ENCODE measurements at places on chromosomes 7 and 10. TPM values are rescaled to one million over a fixed set of nuclear protein-coding genes. Genes with fewer than 3 reads are reported as not detected.

GRCh38 chr10:100307684-100308083 is 21.2 kb upstream of the BLOC1S2 start:
- no peaks in the 10 kb centered on the region for H3K27me3 ChIP-seq
- H3K36me3 ChIP-seq: no peaks in the 10 kb centered on the region
- no peak overlapping the region for H3K27ac ChIP-seq
- DNase-seq: no peak
- H3K4me1 ChIP-seq: no peaks in the 10 kb centered on the region

DNA sequence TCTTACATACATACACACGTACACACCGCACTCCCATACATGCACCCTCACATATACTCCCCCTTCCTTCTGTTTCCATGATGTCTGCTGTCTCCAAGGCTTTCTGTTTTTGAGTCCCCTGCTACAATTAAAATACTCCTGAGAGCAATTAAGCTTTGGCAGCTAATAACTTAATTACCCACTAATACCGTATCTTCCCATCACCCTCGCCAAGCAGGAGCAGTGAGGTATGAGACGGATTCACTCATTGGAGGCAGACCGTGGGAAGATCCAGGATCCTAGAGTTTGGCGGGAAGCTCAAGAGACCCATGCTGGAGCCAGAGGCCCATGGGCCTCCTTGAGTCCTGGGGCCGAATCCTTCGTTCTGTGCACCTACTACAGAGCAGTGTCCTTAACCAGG is 1.7 kb upstream of the CALN1 start:
- H3K4me1 ChIP-seq: no peaks in the 10 kb centered on the region
- H3K27me3 ChIP-seq: no peaks in the 10 kb centered on the region
- no peak overlapping the region for H3K27ac ChIP-seq

GRCh38 chr10:69466689-69467088 is 15.4 kb downstream of the TSPAN15 start:
- no peak overlapping the region for H3K4me3 ChIP-seq
- H3K36me3 ChIP-seq: no peaks in the 10 kb centered on the region
- H3K27me3 ChIP-seq: no peaks in the 10 kb centered on the region
- peaks cover 68% of the 10 kb centered on the region for H3K4me1 ChIP-seq

DNA sequence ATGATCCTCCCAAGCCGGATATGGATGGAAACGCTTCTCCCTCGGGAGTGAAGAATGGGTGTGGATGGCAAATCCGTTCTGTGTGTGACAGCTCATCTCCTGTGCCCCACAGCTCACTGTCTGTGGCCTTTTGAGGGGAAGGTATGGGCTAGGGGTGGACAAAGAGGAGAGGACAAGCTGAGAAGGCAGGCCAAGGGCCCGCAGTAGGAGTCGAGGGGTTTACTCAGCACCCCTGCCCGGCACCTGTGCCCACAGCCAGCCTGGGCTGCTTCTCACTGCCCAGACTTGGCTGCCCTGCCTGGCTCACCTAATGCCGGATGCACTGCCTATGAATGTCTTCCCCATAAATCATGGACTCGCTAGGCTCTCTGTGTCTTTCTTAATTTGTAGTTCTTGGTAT is 503.8 kb downstream of the TCERG1L start:
- no peaks in the 10 kb centered on the region for H3K27me3 ChIP-seq
- no peak overlapping the region for H3K4me3 ChIP-seq

- H3K27ac ChIP-seq: no peak overlapping the region
- H3K4me1 ChIP-seq: no peaks in the 10 kb centered on the region
- no peak overlapping the region for H3K4me3 ChIP-seq
- H3K36me3 ChIP-seq: no peaks in the 10 kb centered on the region
- no peak for DNase-seq
These were observed 17.9 kb downstream of the CRPPA start for GRCh38 chr7:16403475-16403874.

DNA sequence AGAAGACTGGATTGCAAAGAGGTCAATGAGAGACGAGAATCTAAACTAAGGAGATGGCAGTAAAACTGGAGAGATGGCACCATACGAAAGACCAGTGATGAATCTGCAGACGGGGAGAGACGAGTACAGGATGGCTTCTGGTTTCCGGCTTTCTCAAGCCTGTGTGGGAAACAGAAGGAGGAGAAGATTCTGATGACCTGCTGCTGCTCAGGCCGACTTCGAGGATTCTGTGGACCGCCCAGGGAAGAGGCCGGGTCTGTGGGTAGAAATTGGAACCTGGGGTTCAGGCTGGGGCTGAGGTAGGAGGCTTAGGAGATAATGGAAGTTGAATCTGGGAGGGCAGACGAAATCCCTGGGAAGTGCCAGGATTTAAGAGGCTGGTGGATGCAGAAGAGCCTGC is 48.6 kb downstream of the PARP12 start:
- no peaks in the 10 kb centered on the region for H3K36me3 ChIP-seq
- no peaks in the 10 kb centered on the region for H3K27me3 ChIP-seq
- no peak overlapping the region for H3K4me3 ChIP-seq
- no peak for DNase-seq
- H3K4me1 ChIP-seq: no peaks in the 10 kb centered on the region

- no peak for DNase-seq
- no peaks in the 10 kb centered on the region for H3K27me3 ChIP-seq
These were observed 18.2 kb downstream of the ARID5B start for GRCh38 chr10:61919646-61920215.

DNA sequence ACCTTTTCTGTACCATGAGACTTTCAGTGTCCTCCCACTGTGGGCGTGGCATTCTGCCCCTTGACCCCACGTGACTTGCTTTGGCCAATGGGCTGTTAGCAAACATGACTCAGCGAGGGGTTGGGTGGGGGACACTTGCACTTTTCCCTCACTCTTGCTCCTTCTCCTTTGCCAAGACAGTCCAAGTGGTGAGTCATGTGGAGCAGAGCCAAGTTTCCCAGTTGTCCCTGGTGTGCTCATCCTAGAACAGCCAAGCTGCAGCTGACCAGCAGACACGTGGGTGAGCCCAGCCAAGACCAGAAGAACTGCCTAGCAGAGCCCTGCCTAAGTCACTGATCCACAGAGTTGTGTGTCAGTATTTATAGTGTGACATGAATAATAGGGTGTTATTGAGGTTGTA is 82.8 kb upstream of the CPXM2 start:
- H3K36me3 ChIP-seq: no peaks in the 10 kb centered on the region
- H3K27ac ChIP-seq: no peak overlapping the region
- peaks cover 66% of the 10 kb centered on the region for H3K27me3 ChIP-seq
- DNase-seq: no peak

GRCh38 chr7:155003376-155004214 is 671 bp upstream of the PAXIP1 start:
- H3K36me3 ChIP-seq: no peaks in the 10 kb centered on the region
- H3K27me3 ChIP-seq: no peaks in the 10 kb centered on the region
- H3K4me1 ChIP-seq: peaks cover 33% of the 10 kb centered on the region
- peak; percentile 51 for DNase-seq
- peak overlapping the region; percentile 98 for H3K4me3 ChIP-seq

DNA sequence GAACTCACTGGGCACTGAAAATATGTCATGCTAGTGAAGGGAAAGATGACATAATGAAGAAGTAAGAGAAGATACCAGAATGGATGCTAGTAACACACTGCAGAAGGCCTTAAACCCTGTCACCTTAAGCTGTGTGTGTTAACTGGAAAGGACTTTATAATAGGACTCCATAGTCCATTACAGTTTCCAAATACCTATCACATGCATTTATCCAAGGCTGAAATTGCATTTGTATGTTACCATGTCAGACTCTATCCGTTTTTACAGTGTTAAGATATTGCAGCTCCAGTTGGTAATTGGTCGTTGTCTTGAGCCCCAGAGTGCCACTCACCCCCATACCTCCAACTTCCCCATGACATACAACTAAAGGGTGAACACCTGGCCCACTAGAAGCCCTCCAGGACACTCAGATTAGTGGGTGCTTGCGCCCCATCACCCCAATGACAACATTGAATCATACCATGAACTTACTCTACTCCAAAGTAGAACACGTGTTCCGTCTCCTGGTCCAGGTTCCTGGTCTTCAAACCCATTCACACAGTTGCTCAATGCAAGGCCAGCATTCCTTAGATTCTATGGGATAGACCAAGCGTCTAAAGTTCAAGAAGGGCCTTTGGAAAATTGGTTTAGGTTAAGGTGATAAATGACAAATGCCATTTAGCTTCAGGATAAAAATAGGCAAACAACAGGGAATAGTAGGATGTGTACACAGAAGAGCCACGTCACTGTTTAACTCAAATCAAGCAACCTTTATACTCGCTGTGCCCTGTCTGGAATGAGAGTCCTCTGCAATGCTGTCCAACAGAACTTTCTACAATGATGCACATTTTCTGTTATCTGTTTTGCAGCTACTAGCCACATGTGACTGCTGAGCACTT is 2.1 kb upstream of the RAPGEF5 start:
- H3K36me3 ChIP-seq: no peaks in the 10 kb centered on the region
- H3K27me3 ChIP-seq: peaks cover 5% of the 10 kb centered on the region
- peaks cover 16% of the 10 kb centered on the region for H3K4me1 ChIP-seq
- no peak for DNase-seq
- H3K27ac ChIP-seq: no peak overlapping the region

DNA sequence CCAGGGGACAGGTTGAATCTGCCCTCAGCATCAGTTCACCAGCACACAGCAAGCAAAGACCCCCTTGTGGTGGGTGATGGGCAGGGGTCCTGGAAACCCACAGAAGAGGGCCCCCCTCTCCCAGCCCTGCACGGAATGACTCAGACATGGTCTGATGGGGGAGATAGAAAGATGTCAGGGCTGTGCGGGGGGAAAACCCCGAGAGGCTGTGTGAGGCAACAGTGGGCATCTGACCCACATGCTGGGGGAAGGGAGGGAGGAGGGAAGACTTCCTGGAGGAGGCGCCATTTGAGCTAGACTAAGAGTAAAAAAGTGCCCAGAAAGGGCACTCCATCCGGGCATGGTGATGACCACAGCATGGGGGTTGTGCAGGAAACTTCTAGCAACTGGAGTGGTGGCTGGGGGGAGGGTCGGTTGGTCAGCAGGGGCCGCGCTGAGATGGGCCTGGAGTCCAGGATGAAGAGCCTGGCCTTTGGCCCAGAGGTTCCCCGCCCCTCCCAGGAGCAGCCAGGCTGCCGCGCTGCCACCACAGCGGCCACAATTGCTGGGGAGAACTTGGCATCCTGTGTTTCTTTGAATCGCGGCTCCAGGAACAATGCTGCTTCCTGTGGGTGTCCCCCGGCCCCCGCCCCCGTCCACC is 2.5 kb downstream of the LFNG start:
- H3K4me1 ChIP-seq: no peaks in the 10 kb centered on the region
- H3K27me3 ChIP-seq: peaks cover 28% of the 10 kb centered on the region
- peak overlapping the region; percentile 71 for H3K27ac ChIP-seq
- DNase-seq: no peak
- no peak overlapping the region for H3K4me3 ChIP-seq

GRCh38 chr7:155752756-155753445 is 59.4 kb downstream of the SHH start:
- H3K4me3 ChIP-seq: no peak overlapping the region
- DNase-seq: no peak

- DNase-seq: no peak
- no peak overlapping the region for H3K4me3 ChIP-seq
- H3K36me3 ChIP-seq: no peaks in the 10 kb centered on the region
- no peak overlapping the region for H3K27ac ChIP-seq
- no peaks in the 10 kb centered on the region for H3K27me3 ChIP-seq
- peaks cover 5% of the 10 kb centered on the region for H3K4me1 ChIP-seq
These were observed 97.9 kb downstream of the RTKN2 start for GRCh38 chr10:62170732-62171131.

DNA sequence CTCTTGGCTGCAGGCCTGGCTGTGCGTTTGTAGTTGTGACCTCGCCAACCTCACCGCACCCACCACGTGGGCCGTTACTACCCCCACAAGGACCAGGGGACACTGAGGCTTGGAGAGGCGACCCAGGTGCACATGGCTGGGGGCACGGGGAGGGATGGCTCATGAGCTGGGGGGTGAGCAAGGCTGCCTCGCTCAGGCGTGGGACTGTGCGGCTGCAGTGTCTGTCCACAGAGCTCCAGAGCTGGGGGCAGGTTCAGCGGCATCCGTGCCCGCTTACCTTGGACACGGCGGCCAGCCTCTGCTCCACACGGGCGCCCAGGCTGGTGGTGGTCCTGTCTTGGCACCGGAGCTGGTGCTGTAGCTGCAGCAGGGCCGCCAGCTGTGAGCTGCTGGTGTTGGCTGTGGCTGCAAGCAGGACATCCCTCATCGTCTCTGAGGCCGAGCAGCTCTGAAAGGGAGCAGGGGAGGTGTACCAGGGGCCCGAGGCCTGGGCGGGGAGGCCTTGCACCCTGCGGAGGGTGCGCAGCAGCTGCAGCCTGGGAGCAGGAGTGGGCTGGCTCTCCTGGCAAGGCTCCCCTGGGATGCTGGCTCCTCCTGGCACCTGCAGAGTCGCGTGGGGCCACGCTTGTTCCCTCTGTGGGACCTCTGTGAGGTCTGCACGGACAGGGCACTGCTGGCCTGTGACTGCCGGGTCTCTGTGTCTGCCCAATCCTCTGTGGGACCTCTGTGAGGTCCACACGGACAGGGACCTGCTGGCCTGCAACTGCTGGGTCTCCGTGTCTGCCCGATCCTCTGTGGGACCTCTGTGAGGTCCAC is 60.0 kb upstream of the NKX6-2 start:
- no peaks in the 10 kb centered on the region for H3K36me3 ChIP-seq
- no peaks in the 10 kb centered on the region for H3K27me3 ChIP-seq
- H3K4me1 ChIP-seq: peaks cover 11% of the 10 kb centered on the region
- no peak for DNase-seq

DNA sequence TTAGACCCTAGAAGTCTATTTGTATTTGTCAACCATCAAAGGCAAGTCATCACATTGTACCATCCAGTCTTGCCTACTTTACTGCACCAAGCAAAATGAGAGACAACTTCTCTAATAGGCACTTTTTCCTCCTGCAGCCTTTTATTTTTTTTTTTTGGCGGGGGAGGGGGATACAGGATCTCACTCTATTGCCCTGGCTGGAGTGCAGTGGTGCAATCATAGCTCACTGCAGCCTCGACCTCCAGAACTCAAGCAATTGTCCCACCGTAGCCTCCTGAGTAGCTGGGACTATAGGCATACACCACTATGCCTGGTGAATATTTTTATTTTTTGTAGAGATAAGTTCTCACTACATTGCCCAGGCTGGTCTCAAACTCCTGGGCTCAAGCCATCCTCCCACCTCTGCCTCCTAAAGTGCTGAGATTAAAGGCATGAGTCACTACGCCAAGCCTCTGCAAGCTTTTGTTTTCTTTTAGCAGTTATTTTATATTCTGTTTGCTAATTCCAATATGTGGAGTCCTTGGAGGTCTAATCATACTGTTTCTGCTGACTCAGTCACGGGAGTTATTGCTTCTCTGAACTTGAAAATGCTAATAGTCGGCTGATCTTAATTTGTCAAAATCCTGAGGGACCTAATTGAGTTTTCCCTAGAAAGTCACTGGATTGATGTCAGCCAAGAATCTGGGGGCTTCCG is 14.2 kb downstream of the KPNA7 start:
- H3K4me3 ChIP-seq: no peak overlapping the region
- no peaks in the 10 kb centered on the region for H3K36me3 ChIP-seq

ZNF365 gene
- 1.7 TPM for total RNA-seq

DGKI gene
- 1.5 TPM for total RNA-seq

FOXP2 gene
- 16.4 TPM for total RNA-seq

PIK3CG gene
- 8.4 TPM for total RNA-seq

CCL24 gene
- total RNA-seq: not detected

PRSS2 gene
- 78.0 TPM for total RNA-seq

Measured in tibial nerve (tissue), 4 donors.